LNCaP clone FGC (cell line): ENCODE measurements at places on chromosomes 1 and 21.

DNA sequence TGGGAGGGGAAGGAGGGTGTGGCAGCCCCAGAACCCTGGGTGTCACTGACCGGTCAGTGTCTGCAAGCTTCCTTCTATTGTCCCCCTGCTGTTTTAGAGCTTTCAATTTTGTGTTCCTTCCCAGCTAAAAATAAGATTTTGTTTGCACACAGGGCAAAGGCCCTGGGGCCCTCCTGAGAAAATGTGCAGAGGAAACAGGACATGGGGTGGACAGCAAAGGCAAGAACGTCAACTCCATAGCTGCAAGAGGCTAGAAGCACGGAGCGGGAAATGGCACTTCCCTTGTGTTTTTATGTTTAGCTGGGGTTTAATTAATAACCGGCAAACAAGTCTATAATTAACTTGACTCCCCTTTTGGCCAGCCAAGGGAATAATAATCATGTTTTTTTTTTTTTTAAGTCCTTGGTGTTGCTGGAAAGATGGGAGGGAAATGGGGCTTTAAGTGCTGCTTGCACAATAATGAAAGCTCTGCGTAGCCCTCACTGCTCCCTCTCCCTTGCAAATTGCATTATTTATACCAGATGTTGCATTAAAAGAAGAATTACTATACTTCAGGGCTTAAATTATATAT, 261.4 kb upstream of the USP24 start:
- DNase-seq, result no peak

DNA sequence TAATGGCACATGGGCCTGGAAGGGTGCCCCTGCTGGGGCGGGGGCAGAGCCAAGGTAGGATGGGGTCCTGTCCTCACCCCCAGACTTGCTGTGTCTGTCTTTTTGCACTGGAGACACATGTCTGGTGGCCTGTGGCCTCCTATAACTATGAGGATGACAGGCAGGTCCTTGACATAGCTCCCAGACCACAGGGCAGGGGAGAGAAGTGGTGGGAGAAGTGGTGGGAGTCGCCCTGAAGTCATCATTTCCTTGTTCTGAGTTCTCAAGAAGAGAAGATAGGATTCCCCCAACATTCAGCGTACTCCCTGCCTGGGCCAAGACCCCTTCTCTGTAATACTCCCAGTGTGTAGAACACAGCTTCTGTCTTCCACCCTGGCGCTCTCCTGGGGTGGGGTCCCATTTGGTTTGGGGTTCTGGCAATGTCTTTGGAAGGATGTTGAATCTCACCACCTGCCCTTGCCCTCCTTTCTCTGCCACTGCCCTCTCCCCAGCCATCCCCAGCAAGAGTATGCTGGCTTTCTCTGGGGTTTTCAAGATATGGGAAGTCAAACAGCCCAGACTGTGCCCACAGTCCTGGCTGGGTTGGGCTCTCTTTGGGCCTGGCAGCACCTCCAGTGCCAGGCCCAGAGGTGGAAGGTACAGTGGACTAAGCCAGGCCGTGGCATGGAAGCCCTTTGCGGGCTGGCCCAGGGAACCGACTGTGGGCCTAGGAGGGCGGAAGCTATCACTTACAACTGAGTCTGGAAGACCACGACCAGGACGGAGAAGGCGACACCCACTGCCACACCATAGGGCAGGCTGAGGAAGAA, 19.4 kb downstream of the SLC26A9 start:
- no peak for DNase-seq

GRCh38 chr1:81920245-81920740, 119.6 kb downstream of the ADGRL2 start:
- DNase-seq, result no peak

DNA sequence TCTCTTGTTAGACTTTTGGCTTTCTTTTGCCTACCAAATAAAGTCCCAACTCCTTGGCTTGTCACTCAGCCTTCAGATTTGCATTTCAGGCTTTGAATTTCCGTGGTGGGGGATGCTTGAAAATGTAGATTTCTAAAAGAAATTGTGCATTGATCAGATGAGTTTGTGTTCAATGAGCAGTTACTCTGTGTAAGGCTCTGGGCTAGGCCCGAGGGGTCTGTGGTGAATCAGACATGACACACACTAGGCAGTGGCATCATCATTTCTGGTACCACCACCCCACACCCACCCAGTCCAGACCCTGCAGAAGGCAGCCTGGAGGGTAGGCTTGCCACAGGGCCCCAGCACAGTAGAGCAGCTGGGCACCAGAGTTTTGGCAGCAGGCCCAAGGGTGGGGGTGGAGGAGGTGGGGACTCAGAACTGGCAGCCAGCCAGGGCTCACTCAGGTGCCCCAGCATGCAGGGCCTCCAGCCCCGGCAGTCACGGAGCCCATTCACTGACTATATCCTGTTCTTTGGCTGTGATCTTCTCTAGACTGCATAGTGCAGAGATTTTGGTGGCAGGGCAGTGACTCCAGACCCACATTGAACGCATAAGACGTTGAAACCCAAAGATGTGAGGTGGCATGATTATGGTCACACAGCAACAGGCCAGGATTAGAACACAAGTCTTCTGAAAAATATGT, 97.2 kb upstream of the ARTN start:
- DNase-seq, result no peak

DNA sequence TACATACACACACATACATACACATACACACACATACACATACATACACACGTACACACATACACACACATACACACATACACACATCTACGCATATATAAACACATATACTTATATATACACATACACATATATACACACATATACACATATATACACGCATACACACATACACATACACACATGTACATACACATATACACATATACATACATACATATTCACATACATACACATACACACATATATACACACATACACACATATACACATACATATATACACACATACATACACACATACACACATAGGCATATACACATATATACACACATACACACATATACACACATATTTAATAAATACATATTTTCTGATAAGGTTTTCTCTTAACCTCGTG, 324.0 kb downstream of the RPS6KC1 start:
- no peak for DNase-seq

GRCh38 chr1:38041936-38042834, 4.4 kb downstream of the POU3F1 start:
- DNase-seq, result no peak

GRCh38 chr1:84301004-84301784, at the start of gene SAMD13:
Gene SAMD13, plus strand, starts transcription at chr1:84301708. Its CDS starts 1,527 bp downstream, at chr1:84303235.
- peak; percentile 88 for DNase-seq

DNA sequence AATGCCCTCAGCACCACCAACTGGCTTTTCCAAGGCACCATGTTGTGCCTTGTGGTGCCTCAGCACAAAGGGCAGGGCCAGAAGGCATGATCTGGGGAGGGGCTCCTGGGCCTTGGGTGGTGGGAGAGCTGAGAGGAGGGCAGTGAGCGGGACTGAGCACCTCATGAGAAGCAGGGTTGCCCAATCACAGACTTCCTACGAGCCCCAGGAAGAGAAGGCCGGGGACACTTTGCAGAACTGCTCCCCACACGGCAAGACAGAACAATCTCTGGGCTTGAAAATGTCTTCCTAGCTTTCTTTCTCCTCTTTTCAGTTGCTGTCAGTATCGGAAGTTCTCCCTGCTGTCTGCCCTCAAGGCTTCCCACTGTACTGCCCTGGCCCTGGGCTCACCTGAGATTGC, 6.8 kb downstream of the KCNJ10 start:
- DNase-seq, result no peak

DNA sequence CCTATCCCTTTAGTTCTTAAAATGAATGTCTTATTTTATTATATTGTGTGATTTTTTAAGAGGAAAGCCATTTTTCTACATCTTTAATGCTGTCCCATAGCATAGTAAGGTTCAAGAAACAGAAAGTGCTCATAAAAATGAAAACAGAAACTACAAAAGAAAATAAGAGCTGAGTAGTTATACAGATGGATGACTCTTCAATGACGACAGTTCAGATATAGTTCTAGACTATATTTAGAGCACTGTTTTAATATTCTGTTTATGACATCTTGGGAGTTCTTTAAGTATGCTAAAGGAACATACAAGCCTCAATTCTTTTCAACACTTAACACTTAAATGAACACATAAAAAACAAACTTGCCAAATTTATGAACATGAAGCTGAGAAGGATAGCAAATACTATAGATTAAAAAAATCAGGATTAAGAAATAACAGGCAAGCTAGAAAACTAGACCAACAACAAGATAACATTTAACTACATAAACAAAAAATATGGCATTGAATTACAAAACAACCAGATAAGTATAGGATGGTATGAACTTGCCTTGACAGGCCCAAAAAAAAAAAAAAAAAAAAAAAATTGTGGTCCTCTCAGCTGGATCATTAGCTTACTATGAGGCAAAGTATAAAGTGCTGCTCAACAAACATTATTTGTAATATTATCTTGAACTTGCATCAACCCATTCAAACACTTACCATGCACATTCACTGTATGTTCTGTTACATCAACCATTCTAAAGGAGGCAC, 87.9 kb downstream of the ZZZ3 start:
- DNase-seq, result no peak

DNA sequence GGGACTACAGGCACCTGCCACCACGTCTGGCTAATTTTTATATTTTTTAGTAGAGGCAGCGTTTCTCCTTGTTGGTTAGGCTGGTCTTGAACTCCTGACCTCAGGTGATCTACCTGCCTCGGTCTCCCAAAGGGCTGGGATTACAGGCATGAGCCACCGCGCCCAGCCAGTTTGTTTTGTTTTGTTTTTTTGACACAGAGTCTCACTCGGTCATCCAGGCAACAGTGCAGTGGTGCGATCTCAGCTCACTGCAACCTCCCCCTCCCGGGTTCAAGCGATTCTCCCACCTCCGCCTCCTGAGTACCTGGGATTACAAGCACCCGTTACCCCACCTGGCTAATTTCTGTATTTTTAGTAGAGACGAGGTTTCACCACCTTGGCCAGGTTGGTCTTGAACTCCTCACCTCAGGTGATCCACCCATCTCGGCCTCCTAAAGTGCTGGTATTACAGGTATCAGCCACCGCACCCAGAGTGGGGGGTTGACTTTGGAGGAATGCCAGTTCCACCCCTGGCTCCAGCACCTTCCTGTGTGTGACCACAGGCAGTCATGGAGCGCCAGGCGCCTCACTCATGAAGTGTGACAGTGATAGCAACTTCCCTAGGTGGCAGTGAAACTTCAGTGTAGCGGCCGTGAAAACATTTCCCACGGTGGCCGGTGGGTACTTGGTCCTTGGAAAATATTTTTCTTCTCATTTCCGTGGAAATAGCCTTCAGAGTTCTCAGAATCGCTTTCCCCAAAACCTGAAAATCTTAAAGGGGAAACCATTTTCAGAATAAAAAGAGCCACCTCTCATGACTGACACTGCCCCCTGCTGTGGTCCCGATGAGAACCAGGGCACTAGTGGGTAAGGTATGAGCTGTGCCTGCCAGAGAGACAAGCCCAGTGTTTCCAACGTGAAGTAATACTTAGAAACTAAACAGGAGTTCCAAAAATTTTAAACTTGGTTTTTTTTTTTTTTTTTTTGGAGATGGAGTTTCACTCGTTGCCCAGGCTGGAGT, 48.6 kb downstream of the WDR4 start:
- DNase-seq, result no peak

DNA sequence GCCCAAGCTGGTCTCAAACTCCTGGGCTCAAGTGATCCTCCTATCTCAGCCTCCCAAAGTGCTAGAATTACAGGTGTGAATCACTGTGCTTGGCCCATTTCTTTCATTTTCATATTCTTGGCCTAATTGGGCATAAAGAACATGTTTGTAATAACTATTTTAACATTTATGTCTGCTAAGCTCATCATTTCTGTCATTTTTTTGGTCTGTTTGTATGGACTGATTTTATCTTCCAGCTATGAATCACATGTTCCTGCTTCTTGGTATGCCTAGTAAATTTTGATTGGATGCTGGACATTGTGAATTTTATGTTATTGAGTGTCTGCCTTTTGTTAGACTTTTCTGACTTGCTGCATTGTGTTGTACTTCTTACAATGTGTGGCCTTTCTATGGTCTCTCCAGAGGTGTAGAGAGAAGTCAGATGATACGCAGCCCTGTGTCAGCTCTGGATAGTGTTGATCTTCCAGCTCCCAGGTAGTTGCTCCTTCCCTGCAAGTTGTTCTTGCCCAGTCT, 39.0 kb upstream of the PPM1J start:
- no peak for DNase-seq

DNA sequence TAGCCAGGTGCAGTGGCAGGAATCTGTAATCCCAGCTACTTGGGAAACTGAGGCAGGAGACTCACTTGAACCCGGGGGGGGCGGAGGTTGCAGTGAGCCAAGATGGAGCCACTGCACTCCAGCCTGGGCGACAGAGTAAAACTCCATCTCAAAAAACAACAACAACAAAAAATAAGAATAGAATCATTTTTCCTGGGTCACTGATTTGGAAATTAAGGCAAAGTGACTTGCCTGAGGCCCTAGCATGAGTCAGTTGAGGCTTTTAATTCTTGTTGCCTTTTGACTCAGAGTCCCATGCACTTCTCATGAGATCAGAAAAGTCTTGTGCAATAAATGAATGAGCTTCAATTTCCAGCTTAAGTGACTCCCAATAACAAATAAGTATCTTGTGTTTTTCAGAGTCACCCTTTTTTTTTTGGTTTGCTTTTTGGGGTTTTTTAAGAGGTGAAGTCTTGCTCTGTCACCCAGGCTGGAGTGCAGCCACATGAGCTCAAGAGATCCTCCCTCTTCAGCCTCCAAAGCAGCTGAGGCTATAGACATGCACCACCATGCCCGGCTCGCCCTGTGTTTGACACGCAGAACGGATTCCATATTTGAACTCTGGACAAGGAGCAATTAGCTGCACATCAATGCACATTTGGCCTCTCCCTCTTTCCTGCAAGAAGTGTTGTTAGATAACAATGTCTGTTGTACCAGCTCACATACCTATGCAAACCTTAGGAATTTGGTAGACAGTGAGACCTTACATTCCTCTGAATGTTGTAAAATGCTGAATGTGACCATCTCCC, 3.4 kb upstream of the PLEKHM2 start:
- DNase-seq, result no peak

DNA sequence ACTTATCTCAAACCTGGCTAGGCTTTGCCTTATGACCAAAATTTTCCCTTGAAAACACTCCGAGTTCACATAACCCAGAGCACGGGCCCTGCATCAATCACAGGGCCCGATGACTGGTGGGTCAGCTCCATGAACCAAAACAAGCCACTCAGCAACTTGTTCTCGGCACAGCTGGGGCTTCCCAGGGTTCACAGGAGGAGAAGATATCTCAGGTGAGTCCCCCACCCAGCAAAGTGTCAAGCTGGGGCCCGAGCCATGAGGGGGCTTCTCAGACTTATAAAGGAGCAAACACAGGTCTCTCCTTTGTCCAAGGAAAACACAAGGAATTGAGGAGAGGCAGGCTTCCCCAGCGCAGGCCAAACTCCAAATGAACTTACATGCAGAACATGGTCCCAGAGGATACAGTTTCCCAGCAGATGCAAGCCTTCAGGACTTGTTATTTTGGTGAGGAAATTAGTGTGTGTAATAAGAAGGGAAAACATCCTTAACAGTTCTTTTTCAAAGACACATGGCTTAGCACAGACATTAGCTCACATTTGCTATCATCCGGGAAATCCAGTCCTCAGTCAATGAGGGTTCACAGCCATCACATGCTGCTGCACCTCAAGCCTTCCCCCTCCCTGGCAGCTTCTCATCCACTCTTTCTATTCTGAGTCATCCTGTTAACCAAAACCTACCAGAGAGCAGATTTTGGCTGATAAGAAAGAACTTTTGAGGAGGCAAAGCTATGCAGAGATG, 98.1 kb upstream of the NFIA start:
- no peak for DNase-seq
